ENCODE measurements at places on chromosomes 2 and 18. TPM values are rescaled to one million over a fixed set of nuclear protein-coding genes. Genes with fewer than 3 reads are reported as not detected.

MYO5B gene
- 5.5 TPM for total RNA-seq

RFX8 gene
- total RNA-seq = 0.36 TPM

APOB gene
- 1.1 TPM for total RNA-seq

SERPINB4 gene
- total RNA-seq = not detected

RSAD2 gene
- 1.5 TPM for total RNA-seq

REG3G gene
- not detected for total RNA-seq

CDH7 gene
- total RNA-seq = 39.9 TPM

ERFE gene
- total RNA-seq = 1.7 TPM

DES gene
- total RNA-seq = 2.0 TPM

ZC3H8 gene
- 23.7 TPM for total RNA-seq

STON1 gene
- total RNA-seq = 11.4 TPM

Measured in cerebellum (tissue), 4 donors.